Sciatic nerve (tissue), 2 donors: ENCODE measurements at places on chromosomes 16 and 17.
A peak's percentile ranks its signal among the peaks of the same experiment; 100 is the strongest.

DNA sequence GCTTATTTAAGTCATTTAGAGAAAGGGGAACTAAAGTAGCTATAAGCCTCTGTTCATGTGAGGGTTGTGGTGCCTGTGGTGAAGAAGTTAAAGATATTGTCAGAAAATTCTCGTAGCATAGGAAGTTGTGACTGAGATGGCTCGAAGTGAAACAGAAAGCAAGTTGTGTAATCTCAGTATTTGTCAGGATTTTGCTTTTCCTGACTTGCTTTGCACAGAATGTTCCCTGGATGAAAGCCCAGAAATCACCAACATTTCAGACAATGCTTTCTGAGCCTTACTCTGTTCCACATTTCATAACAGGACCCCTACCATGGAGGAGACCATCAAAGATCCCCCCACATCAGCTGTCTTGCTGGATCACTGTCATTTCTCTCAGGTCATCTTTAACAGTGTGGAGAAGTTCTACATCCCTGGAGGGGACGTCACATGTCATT, 10.6 kb downstream of the CALCOCO2 start:
- DNase-seq: no peak

GRCh38 chr17:82435601-82436583, 14.7 kb downstream of the CYBC1 start:
- no peak for DNase-seq

DNA sequence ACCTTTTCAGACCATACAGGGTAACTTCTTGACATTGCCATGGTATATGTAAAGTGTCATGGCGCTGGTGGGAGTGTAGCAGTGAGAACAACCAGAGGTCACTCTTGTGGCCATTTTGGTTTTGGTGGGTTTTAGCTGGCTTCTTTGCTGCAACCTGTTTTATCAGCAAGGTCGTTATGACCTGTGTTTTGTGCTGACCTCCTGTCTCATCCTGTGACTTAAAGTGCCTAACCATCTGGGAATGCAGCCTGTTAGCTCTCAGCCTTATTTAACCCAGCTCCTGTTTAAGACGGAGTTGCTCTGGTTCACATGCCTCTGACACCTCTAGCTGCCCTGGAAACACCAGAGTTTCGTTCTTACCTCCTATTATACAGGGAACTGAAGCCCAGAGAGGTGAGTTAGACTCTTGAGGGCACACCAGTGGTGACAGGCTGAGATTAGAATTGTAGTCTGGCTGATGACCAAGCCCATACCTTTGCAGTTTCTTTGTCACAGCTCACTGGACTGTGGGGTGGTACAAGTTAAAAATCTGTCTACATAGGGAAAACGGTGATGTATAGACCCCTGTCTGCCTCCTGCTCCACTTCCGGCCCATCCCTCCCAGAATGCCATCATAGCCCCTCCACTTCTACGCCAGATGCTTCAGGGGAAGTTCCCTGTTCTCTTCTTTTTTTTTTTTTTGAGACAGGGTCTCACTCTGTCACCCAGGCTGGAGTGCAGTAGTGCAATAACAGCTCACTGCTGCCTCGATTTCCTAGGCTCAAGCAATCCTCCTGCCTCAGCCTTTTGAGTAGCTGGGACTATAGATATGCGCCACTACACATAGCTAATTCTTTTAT, 21.0 kb downstream of the KSR1 start:
- no peak for DNase-seq

DNA sequence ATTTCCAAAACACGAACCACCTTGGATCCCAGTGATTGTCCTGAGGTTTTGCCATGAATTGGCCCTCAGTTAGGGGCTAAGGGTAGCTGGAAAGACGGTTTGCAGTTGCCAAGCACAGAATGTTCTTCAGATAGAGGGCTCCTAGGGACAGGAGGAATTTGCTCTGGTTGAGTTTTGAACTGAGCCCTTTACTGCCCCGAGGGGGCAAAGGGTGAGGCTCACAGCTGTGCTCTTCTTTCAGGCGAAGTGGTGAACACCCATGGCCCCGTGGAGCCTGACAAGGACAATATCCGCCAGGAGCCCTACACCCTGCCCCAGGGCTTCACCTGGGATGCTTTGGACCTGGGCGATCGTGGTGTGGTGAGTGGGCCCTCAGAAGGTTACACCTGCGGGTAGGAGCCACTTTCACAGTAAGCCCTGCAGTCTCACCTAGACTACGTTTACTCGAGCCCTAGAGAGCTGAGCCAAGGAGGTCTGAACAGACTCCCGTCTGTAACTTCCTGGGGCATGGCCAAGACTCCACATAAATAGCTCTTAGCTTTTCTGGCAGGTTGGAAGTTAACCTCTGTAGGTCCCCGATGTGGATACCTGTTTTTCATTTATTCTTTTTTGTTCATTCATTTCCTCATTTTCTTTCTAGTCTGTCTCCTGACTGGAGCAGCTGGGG, 32.5 kb downstream of the NMT1 start:
- DNase-seq: no peak

DNA sequence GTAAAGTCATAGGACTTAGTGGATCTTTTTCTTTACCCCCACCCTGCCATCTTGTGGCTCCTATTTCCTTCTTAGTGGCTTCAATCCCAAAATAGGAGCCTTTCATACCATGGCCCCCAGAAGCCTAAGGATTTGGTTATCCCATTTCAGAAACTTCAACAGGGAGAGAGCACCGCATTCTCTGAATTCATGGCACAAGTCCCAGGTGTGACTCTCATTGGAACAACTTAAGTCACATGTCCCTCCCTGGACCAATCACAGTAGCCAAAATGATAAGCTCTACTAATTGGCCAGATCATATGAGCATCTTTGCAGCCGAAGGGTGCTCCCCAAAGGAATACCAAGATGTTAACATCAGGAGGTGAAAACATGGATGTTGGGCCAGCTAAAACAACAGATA, 43.2 kb downstream of the AXIN2 start:
- DNase-seq: no peak

DNA sequence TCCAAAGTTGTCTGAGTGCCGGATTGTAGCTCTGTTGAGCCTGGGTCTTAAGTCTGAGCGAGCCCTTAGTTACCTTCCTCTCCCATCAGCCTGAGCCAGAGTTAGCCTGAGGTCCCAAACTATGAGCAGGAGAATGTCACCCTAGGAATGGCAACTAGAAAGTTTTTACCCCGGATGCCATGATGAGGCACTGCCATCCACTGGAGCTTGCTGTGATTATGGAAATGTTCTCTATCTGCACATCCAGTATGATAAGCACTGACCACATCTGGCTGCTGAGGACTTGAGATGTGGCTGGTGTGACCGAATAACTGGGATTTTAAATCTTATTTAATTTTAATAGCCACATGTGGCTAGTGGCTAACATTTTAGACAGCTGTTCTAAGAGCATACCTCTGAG, 550.0 kb downstream of the CDH13 start:
- DNase-seq: no peak

DNA sequence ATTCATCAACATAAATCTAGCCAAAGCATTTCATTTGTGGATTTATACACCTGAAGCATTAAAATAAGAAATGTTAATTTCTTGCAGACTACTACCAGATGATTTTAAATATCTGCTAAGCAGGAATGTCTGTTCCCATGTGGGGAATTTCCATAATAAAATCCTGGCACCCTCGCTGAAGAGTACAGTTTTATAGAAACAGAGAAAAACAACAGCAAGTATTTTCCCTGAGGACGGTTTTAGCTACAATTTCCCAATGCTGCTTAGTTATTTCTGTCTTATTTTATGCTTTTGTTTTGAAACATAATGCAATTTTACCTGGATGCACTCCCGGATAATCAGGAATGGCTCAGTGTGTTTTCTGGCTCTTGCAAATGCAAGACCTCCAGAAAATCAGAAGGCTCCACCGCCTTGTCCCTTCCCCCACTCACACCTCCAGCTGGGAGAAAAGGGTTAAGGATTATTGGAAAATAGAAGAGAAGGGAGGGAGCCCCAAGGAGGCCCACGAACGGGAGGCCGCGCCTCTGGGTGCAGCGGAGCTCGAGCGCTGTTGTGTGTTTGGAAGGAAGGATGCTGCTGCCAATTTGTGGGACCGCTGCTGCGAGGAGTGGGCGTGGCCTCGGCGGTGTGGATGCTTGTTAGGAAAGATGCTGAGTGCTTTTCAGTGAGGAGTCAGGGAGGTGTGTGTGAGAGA, at the start of gene CNTNAP4:
TSS of gene CNTNAP4 (plus strand) at position 657 of the 694 bp plus-strand sequence. CDS start 262 bp downstream, outside the sequence.
- DNase-seq: peak; percentile 59

GRCh38 chr17:72590382-72590781, 469.6 kb downstream of the SOX9 start:
- DNase-seq: no peak

- peak; percentile 90 for DNase-seq
These were observed at the start of gene ATF7IP2 for GRCh38 chr16:10385725-10386516. TSS of gene ATF7IP2 (plus strand) at chr16:10386061. CDS start at chr16:10430621, 44,560 bp downstream.

GRCh38 chr16:71345031-71345430, 13.5 kb upstream of the CALB2 start:
- DNase-seq: no peak

DNA sequence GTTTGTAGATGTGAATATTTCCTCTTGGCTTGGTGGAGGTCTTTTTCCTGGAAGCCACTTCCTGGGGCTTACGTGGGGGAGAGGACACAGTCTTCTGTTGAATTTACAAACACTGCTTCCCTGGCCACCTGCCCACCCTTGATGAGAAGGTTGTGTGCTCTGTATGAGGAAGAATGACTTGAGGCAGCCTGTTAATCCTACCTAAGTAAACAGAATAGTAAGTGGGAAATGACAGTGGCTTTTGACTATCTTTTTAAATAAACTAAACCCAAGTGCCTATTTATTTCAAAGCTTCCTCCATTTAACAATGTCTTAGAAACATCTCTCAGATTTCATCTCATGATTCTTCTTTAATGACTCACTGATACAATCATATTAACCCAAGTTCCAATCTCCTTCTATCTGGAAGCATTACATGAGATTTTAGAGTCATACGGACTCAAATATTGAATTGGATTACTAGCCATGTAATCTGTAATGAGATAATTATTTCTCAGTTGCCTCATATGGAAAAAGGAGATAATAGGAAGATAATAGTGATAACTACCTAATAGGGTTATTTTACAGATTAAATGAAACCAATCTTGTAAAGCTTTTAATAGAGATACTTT, 96.6 kb upstream of the SMIM36 start:
- DNase-seq: peak; percentile 75

DNA sequence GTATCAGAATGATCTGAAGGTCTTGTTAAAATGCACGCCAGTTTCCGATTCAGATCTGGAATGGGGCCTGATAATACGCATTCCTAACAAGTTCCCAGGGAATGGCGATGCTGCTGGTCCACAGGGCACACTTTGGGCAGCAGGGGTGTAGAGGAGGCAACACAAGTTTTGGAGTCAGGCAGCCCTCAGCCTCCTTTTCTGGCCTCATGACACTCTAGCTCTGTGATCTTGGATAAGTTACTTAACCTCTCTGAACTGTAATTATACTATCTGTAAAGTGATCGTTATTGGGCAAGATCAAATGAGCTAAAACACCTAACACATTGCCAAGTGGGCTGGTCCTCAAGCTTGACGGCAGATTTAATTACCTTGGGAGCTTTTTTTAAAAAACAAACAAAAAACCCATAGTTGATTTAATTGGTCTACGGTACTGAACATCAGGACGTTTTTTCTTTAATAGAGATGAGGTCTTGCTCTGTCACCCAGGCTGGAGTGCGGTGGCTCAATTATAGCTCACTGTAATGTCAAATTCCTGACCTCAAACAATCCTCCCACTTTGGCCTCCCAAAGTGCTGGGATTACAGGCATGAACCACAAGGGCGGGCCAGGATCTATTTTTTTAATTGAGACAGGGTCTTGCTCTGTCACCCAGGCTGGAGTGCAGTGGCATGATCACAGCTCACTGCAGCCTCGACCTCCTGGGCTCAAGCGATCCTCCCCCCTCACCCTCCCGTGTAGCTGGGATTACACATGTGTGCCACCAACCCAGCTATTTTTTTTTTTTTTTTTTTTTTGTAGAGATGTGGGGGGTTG, 10.0 kb upstream of the MRPS23 start:
- DNase-seq: no peak

GRCh38 chr17:38430316-38430715, 2.1 kb downstream of the ARHGAP23 start:
- DNase-seq: no peak

GRCh38 chr17:1431631-1432104, 24.4 kb downstream of the CRK start:
- DNase-seq: no peak

DNA sequence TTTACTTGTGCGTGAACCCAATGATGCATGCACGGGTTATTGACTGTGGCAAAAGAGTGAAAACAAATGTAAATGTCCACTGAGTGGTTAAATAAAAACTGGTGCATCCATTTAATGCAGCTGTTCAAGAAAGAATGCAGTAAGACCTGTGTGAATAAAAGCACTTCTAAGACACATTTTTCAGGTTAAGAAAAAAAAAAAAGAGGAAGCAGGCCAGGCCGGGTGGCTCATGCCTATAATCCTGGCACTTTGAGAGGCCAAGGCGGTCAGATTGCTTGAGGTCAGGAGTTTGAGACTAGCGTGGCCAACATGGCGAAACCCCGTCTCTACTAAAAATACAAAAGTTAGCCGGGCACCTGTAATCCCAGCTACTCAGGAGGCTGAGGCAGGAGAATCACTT, 11.8 kb downstream of the CNGB1 start:
- no peak for DNase-seq

- no peak for DNase-seq
These were observed 32.8 kb upstream of the ABCC12 start for GRCh38 chr16:48188449-48189102.

DNA sequence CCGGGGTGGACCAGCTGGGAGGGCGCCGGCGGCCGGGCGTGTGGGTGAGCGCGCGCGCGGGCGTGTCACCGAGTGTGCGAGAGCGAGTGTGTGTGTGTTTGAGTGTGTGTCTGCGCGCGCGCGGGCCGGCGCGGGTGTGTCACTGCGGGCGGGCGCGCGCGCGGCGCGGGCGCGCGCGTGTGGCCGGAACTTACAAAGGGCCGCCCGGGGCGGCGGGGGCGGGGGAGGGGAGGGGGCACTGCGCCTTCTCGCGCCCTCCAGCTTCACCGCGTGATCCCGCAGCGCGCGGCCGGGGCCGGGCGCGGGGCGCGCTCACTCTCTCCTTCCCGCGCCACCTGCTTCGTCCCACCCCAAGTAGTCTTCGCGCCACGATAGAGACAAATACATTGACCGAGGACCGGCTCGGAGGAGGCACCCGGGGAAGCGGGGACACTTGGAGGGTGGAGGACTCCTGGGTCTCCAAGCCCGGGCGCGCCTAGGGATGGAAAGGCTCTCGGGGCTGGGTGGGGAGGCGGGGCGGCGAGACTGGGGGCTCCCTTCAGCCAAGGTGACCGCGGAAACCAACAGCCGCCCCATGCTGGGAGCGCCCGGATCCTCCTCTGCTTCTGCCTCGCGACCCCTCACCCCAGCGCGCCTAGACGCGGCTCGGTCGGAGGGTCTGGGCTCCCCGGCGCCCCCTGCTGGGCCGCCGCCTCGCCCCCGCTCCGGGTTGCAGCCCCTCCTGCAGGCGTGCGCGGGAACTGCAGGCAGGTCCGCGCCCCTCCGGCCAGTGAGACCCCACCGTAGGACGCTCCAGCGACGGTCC, at the start of gene SRCIN1:
TSS of gene SRCIN1 (minus strand) at position 112 of the 805 bp plus-strand sequence. CDS start 247 bp downstream, outside the sequence.
- DNase-seq: no peak

GRCh38 chr16:49502136-49502881, 128.7 kb downstream of the C16orf78 start:
- peak; percentile 36 for DNase-seq

DNA sequence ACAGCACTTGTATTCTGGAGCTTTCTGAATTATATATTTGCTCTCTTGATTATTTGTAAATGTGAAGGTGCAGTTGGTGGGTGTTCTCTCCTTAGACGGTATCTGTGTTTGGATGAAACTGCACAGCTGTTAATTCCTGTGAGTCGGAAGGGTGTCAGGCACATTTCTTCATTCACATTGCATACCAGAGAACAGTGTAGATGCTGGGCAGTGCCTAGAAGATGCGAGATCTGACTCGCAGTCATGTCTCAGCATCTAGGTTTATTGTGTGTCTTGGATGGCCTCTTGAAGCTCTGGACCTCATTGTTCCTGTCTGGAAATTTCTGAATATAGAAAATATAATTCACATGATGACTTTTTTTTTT, 61.2 kb downstream of the CLEC16A start:
- no peak for DNase-seq
